CD8-positive, alpha-beta T cell (primary cell): ENCODE measurements at places on chromosomes 3 and 15. TPM values are rescaled to one million over a fixed set of nuclear protein-coding genes. Genes with fewer than 3 reads are reported as not detected.

GOLGA8S gene
- 0.22 TPM for total RNA-seq

ST3GAL6 gene
- total RNA-seq: not detected

PDZRN3 gene
- total RNA-seq: not detected

ARGFX gene
- total RNA-seq: not detected

SLC9C1 gene
- not detected for total RNA-seq

CHDH gene
- not detected for total RNA-seq

RAD54L2 gene
- total RNA-seq: 37.4 TPM

TMCO5A gene
- not detected for total RNA-seq

SYNM gene
- total RNA-seq: 3.9 TPM

LINGO1 gene
- total RNA-seq: not detected

MYLK gene
- not detected for total RNA-seq

LTK gene
- total RNA-seq: 12.3 TPM

CIDEC gene
- not detected for total RNA-seq

BTLA gene
- total RNA-seq: 3.0 TPM

TMEM212 gene
- not detected for total RNA-seq

IL16 gene
- total RNA-seq: 165 TPM
